ENCODE measurements at places on chromosomes 1 and 21.

DNA sequence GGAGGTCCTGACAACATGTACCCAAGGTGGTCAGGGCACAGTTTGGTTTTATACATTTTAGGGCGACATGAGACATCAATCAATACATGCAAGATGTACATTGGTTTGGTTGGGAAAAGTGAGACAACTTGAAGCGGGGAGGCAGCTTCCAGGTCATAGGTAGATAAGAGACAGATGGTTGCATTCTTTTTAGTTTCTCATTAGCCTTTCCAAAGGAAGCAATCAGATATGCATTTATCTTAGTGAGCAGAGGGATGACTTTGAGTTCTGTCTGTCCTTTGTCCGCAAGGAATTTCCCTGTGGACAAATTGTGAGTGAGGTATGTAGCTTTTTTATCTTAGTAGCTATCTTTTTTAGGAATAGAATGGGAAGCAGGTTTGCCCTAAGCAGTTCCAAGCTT lies 10.5 kb upstream of the RBM15 start:
- no peak for DNase-seq

DNA sequence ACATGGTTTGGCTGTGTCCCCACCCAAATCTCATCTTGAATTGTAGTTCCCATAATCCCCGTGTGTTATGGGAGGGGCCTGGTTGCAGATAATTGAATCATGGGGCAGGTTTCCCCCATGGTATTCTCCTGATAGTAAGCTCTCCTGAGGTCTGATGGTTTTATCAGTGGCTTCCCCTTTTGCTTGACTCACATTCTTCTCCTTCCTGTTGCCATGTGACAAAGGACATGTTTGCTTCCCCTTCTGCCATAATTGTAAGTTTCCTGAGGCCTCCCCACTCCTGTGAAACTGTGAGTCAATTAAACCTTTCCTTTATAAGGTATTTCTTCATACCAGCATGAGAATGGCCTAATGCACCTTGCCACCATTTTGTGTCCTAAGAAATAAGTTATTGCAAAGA lies 415.0 kb downstream of the COL11A1 start:
- DNase-seq, result no peak

DNA sequence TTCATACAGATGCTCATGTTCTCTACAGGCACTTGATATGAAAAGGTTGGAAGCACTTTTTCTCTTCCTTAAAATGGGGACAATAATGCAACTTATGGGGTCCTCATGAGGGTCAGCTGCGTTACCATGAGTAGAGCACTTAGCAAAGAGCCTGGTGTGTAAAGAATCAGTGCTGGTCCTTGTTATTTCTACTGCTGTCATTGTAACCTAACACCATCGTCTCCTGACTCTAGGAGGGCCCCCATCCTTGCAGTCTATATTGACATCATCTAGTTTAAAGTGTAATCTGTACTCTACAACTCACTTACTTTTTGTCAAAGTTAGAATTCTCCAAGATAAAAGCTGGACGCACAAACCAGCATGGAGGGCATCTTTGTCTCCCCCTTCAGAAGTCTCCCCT lies 2.4 kb downstream of the CAPN9 start:
- no peak for DNase-seq

DNA sequence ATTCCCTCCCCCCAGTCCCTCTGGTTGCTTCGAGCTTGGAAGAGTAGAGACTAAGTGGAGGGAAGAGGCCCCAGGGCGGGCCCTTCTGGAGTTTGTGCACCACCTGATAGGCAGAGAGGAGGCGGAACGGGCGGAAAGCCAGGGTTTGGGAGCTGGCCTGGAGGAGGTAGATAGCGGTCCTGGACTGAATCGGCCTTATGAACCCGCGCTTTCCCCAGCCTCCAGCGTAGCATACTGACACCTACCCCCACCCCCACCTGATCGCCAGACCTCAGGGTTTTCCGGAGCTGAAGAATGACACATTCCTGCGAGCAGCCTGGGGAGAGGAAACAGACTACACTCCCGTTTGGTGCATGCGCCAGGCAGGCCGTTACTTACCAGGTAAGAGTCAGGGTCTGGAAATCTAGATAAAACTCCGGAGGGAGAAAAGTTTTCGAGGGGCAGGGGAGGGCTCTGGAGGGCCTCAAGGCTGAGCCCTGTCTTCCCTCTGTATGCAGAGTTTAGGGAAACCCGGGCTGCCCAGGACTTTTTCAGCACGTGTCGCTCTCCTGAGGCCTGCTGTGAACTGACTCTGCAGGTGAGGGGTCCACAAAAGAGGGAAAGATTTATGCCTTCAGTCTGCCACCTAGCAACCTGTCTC lies 705 bp downstream of the UROD start:
- peak; percentile 99 for DNase-seq

- DNase-seq, result no peak
Measured at GRCh38 chr1:175717610-175718540, 25.5 kb downstream of the TNR start.

DNA sequence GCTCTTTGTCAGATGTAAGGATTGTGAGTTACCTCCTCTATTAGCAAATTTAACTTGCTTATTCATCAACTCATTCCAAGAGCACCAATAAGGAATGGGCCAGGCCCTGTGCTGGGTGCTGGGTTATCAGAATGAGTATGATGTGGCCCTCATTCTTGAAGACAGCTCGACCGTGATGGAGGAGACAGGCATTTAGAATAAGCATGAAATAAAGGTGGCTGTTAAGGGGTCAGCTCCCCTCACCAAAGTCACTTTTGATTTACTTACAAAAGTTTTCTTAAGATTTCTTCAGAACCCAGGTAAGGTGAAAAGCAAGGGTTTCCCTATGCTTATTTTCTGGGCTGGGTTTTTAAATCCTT lies 15.3 kb upstream of the PADI1 start:
- DNase-seq, result no peak

DNA sequence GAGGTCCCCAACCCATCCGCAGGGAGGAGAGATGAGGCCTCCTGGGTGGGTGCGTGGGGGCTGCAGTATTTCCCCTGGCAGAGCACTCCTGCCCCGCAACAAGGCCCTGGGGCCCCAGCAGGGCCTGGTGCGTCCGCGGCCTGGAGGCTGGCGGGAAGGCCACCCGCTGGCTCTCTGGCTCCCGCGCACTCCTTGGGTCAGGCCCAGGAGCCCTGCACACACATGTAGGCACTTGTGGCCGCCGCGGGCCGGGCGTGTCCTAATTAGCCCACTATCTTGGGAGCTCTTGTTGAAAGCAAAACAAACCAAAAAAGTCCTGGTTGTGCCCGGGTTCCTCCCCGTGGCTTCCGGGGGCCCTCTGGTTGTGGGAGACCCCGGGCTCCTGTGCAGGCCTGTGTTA lies 49.7 kb upstream of the CCDC27 start:
- DNase-seq, result no peak

- no peak for DNase-seq
Measured at GRCh38 chr1:7623842-7624241, 147.3 kb upstream of the VAMP3 start.

GRCh38 chr1:64000021-64000420 lies 203.4 kb upstream of the UBE2U start:
- no peak for DNase-seq

- DNase-seq, result no peak
Measured at GRCh38 chr21:42754270-42754933, 101.0 kb downstream of the PDE9A start.

DNA sequence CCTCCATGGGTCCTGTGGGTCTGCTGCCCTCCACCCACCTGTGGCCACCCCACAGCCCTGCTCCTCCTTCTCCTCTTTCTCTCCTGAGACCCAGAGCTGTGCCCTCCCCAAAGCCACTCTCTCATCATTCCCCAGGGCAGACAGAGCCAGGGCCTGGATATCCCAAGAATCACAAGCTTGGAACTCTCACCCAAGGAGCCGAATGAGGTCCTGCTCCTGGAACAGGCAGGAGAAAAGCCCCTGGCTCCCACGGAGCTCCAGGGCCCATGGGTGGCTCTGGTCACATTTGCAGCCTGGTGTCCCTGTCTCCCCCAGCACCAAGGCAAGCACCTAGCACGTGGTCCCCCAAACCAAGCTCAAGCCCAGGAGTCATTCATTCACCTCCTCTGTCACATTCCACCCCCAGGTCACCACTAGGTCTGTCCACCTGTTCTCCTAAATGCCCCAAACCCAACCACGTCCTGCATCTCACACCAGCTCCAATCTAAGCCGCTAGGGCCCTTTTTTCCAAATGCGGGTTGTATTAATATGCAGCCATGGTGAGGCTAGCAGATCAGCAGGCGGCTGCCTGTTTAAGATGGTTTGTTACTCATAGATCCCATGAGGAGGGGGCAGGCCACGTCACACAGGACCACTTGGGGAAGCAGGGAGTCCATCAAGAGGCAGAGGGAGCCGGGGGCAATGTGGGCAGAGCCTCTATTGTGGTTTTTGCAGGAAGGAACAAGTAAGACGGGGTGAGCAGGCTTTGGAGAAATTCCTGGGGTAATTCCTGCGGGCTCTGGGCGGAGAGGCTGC lies 215.5 kb upstream of the VAMP3 start:
- DNase-seq, result no peak

- DNase-seq, result no peak
Measured at GRCh38 chr1:5985250-5985649, 7.0 kb downstream of the NPHP4 start.

GRCh38 chr1:222023025-222023424 lies 281.1 kb upstream of the DUSP10 start:
- no peak for DNase-seq

DNA sequence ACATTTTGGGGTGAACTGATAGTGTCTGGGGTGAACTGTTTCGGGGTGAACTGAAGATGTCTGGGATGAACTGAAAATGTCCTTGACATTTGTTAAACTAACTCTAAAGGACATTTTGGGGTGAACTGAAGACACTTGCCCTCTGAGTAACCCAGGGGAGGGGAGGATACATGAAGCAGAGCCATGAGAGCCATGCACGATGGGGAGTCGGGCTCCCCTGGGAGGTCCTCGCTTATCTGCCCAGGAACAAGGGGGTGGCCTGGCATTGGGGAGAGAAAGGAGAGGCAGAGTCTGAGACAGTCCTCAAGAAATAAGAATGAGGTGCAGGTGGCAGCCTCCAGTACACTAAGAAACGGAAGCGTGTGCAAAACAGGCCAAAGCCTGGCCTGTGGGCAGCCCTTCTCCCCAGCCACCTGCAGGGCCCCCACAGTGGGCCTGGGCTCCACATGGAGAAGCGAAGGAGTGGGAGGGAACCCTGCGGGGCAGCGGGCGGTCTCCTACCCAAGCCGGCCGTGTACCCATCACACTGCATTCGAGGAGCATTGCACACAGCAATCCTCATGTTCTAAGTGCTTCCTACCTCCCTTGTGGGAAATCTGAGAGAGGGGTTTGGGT lies 24.2 kb downstream of the RSPH1 start:
- DNase-seq, result no peak

DNA sequence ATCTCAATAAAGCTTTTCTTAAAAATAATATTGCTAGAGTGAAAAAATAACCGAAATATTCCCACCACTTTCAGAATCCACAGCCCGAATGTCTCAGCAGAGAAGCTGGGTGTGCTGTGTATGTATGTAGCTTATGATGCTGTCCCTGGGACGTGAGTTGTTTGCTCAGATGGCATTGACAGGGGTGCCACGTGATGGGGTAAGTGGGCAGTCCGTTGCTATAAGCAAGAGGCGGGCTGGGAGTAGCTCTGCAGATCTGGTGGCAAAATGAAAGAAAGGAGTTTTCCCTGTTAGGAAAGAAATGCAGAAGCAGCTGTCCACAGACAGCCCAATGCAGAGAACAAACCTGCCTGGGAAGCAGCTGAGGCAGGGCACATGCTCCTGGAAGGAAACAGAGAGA lies 3.8 kb upstream of the FAM20B start:
- peak; percentile 74 for DNase-seq

- no peak for DNase-seq
Measured at GRCh38 chr1:183281039-183281438, 95.0 kb downstream of the LAMC2 start.

DNA sequence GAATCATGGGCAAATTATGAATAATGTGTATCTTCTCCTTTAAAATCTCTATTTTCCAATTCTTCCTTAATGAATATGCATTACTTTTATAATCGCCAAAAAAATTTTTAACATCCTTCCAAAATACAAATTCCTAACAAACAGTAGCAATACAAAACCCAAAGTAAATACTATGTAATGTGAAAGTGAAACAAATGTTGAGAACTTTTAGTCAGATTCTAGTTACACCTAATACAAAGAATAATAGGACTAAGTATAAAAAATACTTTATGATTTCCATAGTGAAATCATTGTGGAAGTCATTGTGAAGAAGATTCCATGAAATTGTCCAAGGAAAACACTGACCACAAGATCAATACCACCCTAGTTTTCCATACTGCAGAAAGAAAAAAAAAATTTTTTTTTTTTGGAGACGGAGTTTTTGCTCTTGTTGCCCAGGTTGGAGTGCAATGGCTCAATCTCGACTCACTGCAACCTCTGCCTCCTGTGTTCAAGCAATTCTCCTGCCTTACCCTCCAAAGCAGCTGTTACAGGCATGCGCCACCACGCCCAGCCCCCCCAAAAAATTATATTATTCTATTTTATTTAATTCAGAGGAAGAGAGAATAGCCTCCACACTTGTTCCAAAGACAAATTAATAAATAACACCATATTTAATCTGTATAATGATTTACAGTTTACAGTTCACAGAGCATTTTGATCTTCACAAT lies 11.8 kb downstream of the TESK2 start:
- DNase-seq, result no peak

GRCh38 chr1:48943826-48944225 lies 167.1 kb upstream of the BEND5 start:
- DNase-seq, result no peak

DNA sequence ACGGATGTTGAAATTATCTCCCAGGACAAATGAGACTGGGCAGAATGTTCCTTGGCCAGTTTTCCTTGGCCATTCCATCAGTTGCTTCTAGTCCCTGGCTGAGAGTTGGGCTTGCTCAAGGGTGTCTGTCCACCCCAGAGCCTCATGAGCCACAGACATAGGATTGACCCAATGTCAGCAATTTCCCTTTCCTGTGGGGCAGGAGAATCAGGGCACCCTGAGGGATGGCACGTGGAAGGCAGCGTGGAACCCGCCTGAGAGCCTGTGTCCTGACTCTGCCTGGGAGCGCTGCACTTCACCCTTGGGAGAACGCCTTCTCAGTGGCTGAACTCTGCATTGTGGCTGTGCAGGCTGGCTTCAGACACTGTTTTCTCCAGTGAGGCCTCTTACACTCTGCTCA lies 71.3 kb upstream of the B3GALNT2 start:
- no peak for DNase-seq

Data from hematopoietic multipotent progenitor cell treated with erythropoietin and hydrocortisone succinate and interleukin-3 and kit ligand, for 6 days (in vitro differentiated cells).